Right renal cortex interstitium (tissue), 3 donors: ENCODE measurements at places on chromosomes 5 and 9. TPM values are rescaled to one million over a fixed set of nuclear protein-coding genes. Genes with fewer than 3 reads are reported as not detected.

The CYLC2 gene
- not detected for polyA plus RNA-seq

The PCDHGA8 gene
- polyA plus RNA-seq = 0.30 TPM

The LOX gene
- 45.3 TPM for polyA plus RNA-seq

DNA sequence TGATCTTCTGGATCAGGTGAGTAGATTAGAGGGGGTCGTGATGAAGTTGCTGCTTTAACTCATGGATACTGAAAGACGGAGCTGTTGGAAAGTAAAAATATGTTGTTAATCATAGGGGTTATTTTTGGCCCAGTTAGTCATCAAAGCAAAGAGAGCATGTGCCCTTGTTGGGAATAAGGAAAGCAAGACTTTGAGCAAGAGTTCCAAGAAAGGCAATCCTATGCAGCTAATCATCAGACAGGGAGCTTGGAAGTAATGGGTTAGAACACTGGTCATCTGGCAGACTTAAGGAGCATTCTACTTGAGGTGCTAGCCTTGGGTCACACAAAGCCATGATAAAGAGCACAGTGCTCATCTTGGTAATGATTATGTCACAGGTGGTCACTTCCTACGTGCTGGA, 18.3 kb downstream of the ASPN start:
- DNase-seq = no peak

- DNase-seq = peak; percentile 19
Measured at GRCh38 chr5:111513131-111513520, 791 bp upstream of the STARD4 start.

DNA sequence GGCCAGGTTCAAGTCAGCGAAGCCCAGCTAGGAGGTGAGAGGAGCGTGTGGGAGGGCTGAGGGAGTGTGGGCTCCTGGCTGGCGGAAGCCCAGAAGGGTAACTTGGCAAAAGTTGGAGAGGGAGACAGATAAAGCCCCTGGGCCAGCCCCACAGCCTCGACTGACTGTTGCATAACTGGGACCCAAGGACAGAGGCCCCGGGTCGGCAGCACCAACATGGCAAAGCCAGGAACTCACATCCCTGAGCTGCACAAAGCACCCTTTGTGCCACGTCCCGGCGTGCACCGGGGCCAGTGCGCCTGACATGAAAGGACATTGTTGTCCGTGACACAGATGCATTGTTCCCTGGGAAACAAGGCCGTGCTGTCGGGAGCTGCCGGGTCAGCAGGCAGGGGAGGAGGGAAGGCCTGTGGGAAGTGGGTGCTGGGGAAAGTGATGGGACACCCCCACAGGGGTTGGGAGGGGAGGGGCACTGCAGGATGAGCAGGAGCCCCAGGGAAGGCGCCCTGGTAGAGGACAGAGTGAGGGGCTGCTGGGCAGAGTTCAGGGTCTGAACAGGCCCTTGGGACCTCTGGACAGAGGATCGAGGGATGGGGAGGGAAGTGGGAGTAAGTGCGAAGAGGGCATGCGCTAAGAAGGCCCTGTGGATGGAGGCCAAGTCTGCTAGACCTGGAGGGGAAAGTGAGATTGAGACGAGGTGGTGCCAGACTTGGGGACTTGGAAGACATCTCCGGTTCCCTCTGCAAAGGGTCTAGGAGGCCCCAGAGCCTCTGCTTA, 13.0 kb upstream of the DPM2 start:
- no peak for DNase-seq

DNA sequence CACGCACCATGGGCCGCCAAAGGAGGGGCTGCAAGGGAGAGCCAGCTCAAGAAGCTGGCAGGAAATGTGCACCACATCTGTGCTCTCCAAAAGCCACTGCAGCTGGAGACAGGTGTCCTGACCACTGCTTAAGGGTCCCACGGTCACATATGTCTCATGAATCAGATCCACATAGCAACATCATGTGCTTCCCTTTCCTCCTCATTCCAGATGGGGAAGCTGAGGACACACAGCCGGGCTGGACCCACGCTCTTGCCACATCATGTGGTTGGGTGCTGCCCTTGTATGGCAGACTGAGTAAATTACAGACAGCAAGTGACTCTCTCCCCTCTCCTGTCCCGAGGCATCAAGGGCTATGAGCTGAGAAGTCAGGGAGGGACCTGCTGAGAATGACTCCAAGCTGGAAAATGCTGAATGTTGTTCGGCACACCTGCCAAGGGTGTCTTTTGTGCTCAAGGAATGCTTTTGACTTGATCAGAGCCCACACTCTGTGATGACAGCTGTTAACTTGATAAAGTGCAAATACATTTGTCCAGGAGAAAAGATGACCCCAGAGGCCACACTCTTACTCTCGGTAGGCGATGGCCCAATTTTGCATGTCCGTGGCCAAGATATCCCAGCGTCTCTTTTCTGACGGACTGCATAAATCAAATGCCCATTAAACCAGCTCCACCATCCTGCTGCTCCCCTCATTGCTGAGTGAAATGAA, 58.2 kb downstream of the NSUN2 start:
- DNase-seq = no peak

GRCh38 chr5:1918488-1919208, 35.9 kb upstream of the IRX4 start:
- no peak for DNase-seq

GRCh38 chr9:111743275-111743674, 51.5 kb downstream of the SHOC1 start:
- DNase-seq = no peak

DNA sequence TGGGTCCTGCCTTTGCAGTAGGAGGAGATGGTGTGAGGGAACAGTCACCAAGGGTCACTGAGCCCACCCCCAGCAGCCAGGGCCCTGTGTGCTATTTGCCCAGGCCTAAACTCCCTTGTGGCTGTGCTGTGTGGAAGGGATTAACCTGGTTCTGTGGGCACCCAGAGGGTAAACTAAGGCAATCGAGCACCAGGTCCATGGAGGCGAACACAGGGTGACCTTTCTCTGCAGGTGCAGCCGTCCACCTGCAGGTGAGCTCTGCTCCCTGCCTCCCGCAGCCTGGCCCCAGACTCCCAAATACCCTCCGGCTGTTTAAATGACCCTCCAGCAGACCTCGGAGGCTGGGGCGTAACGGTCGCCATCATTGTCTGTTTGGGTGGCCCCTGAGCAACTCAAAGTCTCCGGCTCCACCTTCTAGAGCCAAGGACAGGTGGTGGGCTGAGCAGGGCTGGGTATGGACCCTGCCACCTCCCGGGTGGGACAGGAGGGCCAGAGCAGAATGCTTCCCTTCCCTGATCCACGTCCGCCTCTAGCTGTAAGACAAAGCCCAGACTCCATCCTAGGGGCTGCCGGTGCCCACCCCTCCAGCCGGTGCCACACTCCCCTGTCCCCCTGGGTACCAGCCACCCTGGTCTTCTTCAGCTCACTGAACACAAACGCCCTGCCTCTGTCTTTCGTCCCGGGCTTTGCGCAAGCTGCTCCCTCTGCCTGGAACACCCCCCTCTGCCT, 34.1 kb upstream of the FIBCD1 start:
- DNase-seq = no peak

DNA sequence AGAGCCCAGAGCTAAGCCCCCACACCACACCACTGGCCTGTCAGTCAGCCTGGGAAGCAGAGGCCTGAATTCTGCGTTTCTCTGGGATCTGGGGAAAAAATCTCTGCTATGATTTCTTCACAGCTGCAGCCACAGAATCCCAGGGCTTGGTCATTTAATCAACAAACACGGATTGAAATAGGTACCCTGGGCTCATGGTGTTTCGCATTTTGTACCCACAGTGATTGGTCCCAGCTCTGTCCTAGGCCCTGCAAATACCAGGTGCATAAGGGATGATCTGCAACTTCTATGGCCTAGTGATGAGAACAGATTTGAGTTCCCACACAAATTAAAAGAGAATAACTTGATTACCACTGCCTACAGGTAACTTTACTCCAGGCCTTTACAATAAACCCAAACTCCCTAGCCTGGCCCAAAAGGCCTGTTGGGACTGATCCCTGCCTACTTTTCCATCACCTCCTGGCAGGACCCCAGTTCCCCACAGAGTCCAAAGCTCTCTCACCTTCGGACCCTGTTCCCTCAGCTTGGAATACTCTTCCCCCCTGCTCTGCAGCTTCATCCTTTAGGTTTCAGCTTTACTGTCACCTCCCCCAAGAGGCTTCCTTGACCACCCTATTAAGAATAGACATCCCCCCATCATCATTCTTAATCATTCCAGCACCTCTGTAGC, 14.7 kb upstream of the SAP30L start:
- no peak for DNase-seq

GRCh38 chr9:113853333-113853732, 22.8 kb upstream of the ZNF618 start:
- DNase-seq = no peak

- DNase-seq = no peak
Measured at GRCh38 chr9:106535439-106535838, 327.5 kb upstream of the ZNF462 start.

DNA sequence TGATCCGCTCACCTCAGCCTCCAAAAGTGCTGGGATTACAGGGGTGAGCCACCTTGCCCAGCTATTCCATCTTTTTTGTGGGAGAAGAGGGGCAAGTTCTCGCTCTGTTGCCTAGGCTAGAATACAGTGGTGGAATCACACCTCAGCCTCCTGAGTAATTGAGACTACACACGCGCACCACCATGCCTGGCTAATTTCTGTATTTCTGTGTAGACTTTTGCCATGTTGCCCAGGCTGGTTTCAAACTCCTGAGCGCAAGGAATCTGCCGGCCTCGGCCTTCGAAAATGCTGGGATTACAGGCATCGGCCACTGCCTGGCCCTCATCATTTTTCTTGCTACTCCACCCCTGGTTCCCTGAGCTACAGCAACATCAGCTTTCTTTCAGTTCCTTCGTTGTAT, 2.8 kb upstream of the NOL6 start:
- DNase-seq = no peak

DNA sequence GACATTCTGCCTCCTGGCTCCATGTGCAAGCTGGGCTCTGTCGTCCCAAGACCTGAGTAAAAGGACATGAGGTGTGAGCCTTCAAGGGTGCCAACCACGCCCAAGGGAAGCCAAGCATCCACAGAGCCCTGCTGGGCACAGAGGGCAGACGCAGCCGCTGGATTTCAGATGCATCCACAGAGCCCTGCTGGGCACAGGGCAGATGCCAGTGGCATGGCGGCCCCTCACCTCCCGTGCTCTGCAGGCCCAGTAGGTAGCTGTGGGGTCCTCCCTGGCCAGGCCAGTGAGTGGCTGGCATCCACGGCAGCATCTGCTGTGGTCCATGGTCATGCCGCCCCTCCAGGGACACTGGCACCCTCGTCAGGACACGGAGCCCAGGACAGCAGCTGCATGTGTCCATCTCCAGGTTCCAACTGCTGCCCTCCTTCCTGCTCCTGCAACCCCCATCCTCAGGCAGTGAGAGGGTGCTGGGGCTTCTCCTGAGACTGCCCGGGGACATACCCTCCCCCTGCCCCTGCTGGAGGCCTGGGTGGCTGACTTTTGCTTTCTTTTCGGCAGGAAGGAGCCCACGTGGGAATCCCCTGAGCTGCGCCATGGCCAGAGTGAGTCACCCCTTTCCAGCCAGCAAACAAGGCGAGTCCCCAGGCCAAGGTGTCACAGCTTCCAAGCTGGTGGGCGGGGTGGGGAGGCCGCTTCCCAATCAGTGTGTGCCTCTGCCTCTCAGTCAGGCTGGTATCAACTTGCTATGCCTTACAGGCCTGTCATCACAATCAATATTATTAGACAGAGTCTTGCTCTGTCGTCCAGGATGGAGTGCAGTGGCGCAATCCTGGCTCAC, 4.0 kb upstream of the TRAF2 start:
- DNase-seq = no peak

DNA sequence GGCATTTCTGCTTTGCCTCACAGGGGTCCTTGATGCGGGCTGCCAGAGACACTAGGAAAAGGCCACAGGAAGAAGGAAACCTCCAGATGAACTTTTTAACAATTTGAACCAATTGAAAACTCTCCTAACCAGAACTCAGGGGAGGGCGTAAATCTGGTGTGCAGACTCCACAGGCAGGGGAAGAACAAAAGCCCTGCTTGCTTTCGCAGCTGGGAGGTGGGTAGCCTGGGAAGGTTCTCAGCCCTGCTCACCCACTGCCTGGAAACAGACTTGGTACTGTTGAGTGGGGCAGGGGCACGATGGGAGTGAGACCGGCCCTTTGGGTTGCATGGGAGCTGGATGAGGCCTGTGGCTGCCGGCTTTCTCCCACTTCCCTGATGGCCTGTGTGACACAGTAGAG, 237.8 kb upstream of the TLE4 start:
- DNase-seq = no peak

DNA sequence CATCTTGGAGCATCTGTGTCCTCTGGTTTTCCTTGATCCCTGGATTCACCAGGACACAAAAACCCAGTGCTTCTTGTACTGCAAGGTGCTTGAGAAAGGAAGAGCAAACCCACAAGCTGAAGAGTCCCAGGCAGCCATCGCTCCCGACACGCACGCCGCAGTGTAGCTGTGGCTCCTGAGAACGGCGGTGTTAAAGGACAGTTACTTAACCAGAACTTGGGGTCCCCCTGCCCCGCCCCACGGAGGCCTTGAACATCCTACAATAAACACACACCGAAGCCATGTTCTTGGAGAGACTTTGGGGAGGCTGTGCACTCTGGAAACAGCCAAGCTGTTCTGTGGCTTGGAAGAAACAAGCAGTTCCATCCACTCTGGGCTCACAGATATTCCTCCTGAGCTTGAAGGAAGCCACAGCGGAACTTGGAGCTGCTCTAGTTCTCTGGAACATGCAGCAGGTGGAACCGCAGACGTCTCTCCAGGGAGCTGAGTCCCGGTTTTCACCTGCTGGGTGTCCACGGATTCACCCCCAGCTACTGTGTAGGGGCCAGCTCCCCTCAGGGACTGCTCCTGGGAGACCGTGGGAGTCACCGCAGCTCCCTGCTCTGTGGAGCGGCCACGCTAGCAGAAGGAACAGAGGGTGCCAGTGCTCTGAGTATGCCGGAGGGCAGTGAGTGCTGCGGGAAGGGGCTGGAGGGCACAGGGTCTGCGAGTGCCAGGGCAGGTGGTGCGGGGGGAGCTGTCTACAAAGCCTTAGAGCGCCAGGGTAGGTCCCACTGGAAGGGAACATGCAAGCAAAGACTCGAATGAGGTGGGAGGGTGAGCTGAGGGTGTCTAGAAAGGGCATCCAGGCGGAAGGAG, 107.3 kb downstream of the ADAMTS2 start:
- DNase-seq = no peak

GRCh38 chr9:120389300-120389699, 190.7 kb downstream of the CDK5RAP2 start:
- no peak for DNase-seq
